ENCODE measurements at places on chromosomes 2 and 18.

GRCh38 chr2:68747413-68747812 is 12.8 kb downstream of the ARHGAP25 start:
- no peak for DNase-seq

DNA sequence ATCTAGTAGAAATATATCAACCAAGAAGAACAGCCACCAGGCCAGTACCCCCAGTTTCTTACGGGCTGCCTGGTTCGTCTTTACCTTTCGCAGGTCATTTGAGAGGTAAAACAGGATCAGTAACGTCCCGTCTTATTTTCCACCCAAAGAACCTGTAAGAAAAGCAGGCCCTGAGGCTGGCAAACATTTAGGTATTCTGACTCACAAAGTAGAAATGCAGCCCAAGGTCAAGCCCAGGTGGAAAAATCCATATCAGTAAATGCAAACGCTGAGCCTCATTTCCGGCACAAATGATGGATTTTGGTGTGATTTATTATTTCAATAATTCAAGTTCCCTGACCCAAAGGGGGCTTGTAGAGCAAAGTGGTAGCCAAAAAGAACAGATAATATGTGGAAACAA is 171.2 kb downstream of the ZNF516 start:
- no peak for DNase-seq

DNA sequence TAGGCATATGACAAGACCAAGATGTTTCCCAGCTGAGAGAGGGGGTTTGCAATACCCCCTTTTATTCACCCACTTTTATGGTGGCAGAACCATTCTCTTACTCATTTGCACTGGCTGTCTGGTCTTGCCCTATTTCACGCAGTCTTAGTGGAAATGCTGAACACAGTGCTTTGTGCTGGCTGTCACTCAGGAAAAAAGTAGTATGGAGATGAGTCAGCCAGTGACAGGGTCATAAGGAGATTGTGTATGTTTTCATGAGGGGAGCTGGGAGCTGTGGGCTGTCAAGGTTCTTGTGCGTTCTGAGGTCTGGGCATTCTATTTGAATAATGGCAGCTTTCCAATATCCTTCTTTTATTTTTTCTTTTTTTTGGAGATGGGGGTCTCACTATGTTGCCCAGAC is 10.9 kb upstream of the CNRIP1 start:
- no peak for DNase-seq

DNA sequence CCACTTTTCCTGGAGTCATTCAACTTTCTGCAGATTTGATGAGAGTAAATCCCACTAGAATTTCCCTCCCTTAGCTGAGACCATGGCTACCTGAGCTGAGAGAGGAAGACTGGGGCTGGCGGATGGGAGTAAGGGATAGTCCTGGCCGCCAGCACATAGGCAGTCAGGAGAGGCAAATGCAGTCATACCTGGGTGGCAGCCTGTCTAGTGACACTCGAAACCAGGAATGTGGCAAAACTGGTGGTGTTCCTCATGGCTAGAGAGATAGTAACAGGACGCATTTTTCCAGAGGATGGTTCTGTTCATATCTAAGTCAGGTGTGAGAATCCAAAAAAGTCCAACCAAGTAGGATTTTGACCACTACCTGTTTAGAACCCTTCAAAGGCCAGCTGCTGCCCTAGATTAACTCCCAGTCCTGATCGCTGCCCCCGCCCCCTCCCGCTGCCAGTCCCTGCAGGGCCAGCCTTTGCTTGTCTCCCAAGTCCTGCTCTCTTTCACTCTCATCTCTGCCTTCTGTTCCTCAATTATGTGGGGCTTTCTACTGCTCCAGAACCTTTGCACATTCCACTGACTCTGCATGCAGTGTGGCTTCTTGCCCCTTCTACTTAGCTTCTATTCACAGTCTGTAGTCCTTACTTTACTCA is 17.4 kb upstream of the SCG2 start:
- no peak for DNase-seq

GRCh38 chr2:166365803-166366420 is 9.8 kb downstream of the SCN9A start:
- no peak for DNase-seq

- no peak for DNase-seq
Observed at GRCh38 chr2:12271589-12271984, 445.1 kb upstream of the TRIB2 start.

DNA sequence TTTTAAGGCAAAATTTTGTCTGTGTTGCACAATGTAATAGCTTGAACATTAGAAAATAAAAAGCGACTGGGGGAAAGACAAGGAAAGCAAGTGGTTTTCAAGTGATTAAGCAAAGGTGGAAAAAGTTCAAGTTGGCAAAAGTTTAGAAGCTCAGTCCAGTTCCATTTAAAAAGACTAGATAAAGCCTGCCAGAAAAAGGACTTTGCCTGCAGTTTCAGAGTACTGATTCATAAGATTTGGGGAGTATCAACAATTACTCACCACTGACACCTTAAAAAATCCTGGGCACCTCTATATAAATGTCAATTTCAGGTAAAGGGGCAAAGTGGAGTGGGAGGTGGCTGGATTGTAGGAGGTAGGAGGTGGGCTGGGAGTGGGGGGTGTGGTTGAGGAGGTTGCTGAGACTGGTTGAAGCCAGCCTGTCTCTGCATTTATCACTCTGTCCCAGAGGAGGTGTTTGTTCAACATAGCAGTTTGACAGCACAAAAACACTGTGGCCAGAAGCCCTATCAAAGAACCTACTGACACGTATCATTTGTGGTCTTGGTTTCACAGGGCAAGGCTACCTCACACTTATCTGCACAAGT is 14.6 kb downstream of the ZEB2 start:
- DNase-seq, result no peak

- no peak for DNase-seq
Observed at GRCh38 chr2:232588680-232589585, 38.4 kb downstream of the EIF4E2 start.

- DNase-seq, result no peak
Observed at GRCh38 chr2:147442816-147443215, 402.0 kb upstream of the ACVR2A start.

GRCh38 chr2:8677646-8678592 is 3.9 kb upstream of the ID2 start:
- peak; percentile 35 for DNase-seq

GRCh38 chr2:17763641-17764333 is 9.8 kb downstream of the GEN1 start:
- no peak for DNase-seq

GRCh38 chr18:35322486-35323458 is 21.4 kb downstream of the ZNF24 start:
- DNase-seq, result no peak

GRCh38 chr2:145845923-145846322 is 1326.0 kb upstream of the ZEB2 start:
- DNase-seq, result no peak

- no peak for DNase-seq
Observed at GRCh38 chr18:2554696-2555095, 16.6 kb downstream of the METTL4 start.

- DNase-seq, result no peak
Observed at GRCh38 chr18:39365836-39366485, 1800.4 kb upstream of the CELF4 start.

DNA sequence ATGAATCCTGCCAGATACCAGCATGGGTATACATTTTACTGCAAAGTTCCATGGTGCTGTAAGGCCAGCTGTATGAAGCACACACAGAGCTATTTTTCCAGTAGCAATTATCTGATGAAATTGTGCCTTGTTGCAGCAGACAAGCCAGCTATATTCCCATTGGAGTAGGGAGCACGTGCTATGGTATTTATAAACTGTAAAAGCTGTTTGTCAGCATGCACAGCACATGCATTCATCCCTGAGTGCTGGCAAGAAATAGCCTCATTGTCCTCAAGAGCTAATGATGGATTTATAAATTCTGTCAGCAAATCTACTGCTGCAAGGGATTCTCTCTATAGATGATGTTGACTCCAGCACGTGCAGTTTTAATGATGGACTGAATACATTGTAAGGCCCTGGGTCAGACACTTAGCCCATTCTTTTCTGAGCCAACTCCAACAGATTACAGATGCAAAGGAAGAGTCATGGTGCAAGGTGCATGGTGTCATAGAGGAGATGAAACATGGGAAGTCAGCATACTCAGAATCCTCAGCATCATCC is 61.7 kb downstream of the KCNS3 start:
- no peak for DNase-seq

DNA sequence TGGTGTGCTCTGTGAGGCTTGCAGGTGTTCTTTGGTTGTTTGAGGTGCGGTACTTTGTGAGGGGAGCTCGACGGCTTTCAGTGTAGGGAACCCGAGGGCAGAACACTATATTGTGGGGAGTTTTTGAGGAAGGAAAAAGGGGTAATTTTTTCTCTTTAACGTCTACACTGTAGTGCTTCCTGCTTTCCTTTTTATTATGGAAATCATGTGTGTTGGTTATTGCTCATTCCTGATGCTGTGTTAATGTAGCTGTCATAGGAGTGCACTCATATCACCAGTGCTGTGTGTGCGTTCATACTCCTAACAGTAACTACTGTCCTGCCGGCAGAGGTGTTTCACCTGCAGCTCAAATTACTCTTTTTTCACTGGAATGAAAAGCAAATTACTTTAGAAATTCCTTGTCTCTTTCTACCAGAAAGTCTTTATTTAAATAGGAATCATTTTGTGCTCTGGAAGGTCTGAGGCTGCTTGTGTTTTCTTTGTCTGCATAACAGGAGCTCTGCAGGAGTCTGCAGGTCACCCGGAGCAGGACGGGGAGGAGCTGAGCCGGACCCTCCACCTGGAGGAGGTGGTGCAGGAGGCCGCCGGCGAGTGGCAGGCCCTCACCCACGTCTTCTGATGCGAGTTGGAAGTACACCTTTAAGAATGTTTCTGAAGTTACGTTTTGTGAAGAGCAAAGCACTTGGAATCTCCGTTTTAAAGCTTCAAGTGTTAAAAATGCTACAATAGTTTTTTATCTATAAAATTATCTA is 145.5 kb downstream of the ZNF236 start:
- no peak for DNase-seq

GRCh38 chr2:60565472-60565871 is 12.0 kb upstream of the BCL11A start:
- DNase-seq, result no peak

DNA sequence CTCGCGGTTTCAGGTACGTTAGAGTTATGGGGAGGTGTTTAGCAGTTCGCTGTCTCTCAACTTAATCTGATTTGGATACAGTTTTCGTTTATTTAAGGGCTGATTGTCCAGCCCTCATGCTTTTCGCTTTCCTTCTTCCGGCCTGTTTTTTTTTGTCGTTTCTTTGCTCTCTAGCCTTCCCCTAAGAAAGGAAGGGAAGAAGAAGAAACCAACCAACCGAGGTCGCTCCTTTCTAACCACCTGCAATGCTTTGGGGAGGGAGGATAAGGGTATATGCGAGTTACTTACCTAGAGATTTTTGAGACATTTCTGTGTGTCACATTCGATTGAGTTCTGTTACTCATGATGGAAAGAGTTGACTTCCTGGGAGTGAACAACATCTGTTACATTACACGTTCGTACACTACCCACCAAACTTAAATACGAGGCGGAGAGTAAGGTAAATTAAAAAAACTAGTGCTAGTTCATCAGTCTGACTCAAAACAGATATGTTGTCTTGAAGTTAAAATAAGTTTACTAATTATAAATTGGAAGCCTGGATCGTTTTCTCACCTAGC is 918 bp downstream of the EIF5B start:
- DNase-seq, result no peak

GRCh38 chr2:200593905-200594304 is 8.1 kb downstream of the AOX1 start:
- no peak for DNase-seq

GRCh38 chr2:86176597-86176996 is 18.7 kb downstream of the IMMT start:
- no peak for DNase-seq

- no peak for DNase-seq
Observed at GRCh38 chr18:49456794-49457193, 3.7 kb downstream of the DYM start.

- peak; percentile 34 for DNase-seq
Observed at GRCh38 chr2:151827564-151828142, 568 bp downstream of the ARL5A start.

- no peak for DNase-seq
Observed at GRCh38 chr2:85089585-85089984, 43.6 kb upstream of the TCF7L1 start.

DNA sequence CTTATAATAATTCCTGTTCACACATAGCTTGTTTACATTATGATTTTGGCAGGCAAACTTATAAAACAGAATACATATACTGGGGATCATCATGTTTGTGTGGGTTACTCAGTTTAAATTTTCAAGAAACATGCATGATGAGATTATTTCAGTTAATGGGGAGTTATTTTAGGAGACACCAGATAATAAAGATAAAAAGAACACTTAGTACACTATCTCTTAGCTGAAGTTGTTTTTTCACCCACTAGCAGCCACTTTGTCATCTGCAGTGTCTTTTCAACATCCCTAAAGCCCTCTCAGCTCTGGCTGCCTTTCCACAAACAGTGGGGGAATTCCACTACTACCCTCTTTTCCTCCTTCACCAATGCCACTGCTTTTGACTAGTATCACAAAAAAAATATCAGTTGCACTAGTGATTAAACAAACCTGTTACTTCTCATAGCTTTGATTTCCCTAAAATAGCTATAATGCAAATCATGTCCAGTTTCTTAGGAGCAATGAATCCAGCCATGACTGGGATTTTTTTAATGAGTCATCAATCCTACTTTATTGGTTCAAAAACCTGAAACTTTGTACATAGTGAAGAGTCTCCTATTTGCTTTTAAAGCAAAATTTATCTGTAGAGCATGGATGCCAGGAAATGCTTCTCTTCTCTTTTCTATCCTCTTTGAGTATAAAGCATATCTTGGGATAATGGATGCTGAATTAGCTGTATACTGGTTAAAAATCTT is 156.7 kb upstream of the TFPI start:
- DNase-seq, result no peak

DNA sequence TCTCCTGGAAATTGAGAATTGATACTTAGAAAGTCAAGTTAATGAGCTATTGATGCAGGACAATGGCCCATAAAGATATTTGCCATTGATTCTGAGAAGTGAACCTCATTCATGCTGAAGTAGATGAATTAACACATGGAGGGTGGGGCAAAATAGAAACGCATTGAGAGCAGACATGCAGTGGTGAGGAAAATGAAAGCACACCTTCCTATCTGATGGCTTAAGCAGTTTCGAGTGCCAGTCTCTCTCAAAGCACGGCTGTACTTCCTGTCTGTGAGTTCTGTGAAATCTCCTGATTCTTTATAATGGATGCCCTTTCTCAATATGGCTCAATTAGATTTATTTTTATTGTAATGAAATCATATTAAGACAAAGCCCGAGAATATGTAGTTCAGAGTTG is 247.0 kb downstream of the TMX3 start:
- DNase-seq, result no peak

- DNase-seq, result no peak
Observed at GRCh38 chr2:207505171-207505570, 24.6 kb upstream of the CREB1 start.

DNA sequence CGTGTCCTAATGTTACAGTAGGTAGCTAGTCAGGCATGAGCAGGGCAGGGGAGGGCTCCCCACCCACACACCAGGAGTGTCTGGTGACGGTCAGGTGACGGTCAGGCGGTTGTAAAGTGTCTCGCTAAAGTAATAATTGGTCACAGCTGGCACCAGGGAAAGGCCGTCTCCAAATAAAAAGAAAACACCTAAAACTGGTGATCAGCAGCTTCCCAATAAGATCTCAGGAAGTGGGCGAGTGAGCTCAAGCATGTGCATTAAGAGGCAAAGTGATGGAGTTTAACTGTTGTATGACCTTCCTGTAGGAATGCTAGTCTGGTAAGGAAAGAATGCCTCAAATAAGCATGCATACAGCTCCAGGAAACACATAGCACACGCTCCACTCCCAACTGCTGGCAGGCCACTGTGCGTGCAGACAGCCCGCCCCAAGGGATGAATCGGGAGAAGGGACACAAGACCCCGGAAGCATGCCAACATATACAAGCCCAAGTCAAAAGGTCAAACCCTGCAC is 177.1 kb downstream of the RNF144A start:
- DNase-seq, result no peak

Measured in stimulated activated CD4-positive, alpha-beta T cell treated with anti-CD3 and anti-CD28 coated beads, Interleukin-2, amount 100 ng/mL, for 24 hours (primary cell).